ENCODE measurements at places on chromosomes 5 and 9. TPM values are rescaled to one million over a fixed set of nuclear protein-coding genes. Genes with fewer than 3 reads are reported as not detected.

- DNase-seq = no peak
These were observed 28.5 kb upstream of the ANXA6 start for GRCh38 chr5:151186052-151186451.

- no peak for DNase-seq
These were observed 230.0 kb downstream of the AGTPBP1 start for GRCh38 chr9:85511746-85512145.

- peak; percentile 67 for DNase-seq
These were observed 17.4 kb upstream of the ADRB2 start for GRCh38 chr5:148808864-148809642.

- no peak for DNase-seq
These were observed 269.2 kb upstream of the SMARCA2 start for GRCh38 chr9:1745980-1746379.

DNA sequence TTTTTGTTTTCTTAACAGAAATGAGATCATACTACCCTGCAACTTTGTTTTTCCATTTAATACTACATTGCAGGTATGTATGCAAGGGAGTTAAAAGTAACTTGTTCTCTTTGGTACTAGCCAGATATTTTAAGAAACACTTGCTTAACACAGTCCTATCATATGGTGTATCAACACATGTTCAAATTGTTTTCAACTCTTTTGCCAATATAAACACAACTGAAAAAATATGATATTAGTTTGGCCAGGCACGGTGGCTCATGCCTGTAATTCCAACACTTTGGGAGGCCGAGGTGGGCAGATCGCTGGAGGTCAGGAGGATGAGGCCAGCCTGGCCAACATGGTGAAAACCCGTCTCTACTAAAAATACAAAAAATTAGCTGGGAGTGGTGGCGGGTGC lies 41.6 kb downstream of the RNF38 start:
- DNase-seq = no peak

DNA sequence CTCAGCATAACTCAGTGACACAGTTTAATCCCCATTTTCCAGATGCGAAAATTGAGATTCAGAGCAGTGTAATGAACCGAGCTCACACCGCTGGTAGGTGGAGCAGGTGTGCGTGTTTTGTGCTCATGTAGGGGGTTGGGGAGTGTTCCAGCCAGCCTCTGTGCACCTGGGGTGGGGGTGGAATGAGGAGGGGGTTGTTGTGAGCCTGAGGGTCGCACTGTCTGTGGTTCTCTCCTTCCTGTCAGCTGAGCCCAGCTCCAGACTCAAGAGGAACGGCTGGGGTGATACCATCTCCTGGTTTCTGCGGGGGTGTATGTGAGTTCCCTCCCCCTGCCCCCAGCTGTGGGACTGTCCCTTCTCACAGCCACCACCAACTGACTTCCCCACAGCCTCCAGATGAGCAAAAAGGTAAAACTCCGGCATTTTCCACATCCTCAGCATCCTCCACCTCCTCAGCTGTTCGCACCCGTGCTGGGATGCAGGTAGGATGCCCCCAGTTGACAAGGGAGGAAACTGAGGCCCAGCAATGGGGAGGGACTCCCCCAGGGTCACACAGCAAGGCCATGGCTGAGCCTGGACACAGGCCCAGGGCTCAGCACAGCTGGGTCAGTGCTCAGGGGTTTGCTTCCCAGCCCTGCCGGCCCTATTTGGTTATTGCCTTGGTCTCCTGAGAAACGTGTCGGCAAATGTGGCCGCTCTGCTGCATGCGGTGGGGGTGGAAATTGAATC lies 2.1 kb downstream of the SH2D3C start:
- DNase-seq = peak; percentile 61

Gene TMC1
- 0.53 TPM for polyA plus RNA-seq

DNA sequence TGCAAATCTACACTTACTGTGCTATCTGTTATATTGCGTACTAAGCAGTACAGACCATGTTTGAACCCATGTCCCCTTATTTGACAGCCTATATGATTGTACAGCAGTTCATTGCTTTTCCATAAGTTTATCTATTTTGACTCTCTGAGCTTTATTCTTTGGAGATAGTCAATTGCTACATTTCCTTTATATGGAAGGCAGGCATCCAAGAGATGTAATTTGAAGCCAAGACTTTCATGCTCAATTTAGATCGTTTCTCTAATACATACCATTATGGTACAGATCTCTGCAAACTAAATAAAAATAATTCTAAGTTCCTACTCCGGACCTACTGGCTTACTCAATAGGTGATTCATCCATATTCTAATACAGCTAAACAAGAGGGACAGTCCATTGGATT lies 424.8 kb downstream of the TMEM38B start:
- peak; percentile 47 for DNase-seq

Gene PLAC8L1
- polyA plus RNA-seq = 0.41 TPM

Gene SLC6A3
- polyA plus RNA-seq = not detected

DNA sequence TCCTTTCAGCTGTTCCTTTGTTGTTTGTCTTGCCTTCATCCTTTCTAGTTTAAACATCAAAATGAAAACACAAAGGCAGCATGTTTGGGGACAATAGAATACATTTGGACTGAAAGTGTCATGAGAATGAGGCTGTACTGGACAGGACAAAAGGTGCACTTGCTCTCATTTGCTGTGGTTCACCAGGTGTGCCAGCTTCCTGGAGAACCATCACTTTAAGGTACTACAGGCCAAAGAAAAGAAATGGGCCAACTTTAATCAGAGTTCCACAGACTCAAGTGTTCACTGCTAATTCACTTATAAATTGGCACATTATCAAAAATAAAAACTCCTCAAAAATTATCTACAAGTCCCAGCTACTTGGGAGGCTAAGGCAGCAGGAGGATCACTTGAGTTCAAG lies 53.8 kb downstream of the ABHD17B start:
- no peak for DNase-seq

Gene TOR2A
- polyA plus RNA-seq = 9.2 TPM

Gene BTNL3
- not detected for polyA plus RNA-seq

GRCh38 chr5:135103575-135103853 lies 69.5 kb upstream of the PITX1 start:
- no peak for DNase-seq

DNA sequence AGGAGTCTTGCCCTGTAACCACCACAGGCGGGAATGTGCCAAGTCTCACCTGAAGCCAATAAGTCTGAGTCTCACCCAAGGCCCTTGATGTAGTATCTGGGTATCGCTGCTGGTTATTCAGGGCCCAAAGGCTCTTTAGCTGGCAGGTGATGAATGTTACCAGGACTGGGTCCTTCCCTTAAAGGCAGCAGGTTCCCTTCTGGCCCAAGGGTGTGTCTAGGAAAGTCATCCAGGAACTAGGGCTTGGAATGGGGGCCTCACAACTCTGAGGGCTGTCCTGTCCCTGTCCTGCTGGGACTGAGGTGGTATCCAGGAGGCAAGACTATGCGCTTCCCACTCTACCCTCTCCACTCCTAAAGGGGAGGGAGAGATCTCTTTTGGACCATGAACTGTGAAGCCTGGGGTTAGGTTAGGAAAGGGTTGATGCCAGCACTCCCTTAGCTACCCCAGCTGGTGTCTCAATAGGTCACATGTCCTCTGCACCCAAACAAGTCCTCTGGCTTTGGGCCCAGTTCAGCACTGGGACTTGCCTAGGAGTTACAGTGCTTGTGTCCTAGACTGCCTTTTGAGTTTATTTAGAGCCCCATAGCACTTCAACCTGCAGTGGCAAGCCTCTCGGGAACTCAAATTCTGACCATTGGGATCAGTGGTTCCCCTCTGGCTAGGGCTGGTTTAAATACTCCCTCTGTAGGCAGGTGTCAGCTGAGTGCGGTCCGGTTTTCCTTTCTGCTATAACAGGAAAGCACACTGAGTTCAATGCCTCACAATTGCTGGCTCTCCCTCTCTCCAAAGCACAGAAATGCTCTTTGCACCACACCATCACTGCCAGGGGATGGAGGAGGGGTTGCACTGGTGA lies 22.5 kb upstream of the RANBP3L start:
- peak; percentile 7 for DNase-seq

GRCh38 chr9:91954841-91955471 lies 4.9 kb upstream of the ROR2 start:
- peak; percentile 81 for DNase-seq

- DNase-seq = peak; percentile 95
These were observed 616 bp downstream of the ABL1 start for GRCh38 chr9:130835441-130836298.

DNA sequence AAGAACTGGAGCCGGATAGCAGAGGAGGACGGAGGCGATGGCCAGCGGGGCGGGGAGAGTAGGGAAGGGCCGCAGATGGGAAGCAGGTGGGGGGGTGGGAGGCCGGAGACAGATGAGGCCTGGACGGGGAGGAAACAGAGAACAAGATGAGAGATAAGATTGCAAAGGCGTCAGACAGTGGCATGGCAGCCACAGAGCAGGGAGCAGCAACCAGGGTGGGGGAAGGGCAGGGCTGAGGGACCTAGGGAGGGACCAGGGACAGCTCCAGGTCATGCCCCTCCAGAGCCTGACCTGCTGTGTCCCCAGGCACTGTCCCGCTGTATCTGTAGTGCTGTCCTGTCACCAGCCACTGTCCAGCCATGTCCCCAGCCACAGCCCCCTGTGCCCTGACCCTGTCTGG lies 49.6 kb upstream of the LMX1B start:
- DNase-seq = no peak

- DNase-seq = no peak
These were observed 12.9 kb downstream of the DYNC2I2 start for GRCh38 chr9:128643519-128644300.

Gene LRRTM2
- polyA plus RNA-seq = 0.75 TPM

GRCh38 chr9:70263421-70263820 lies 4.6 kb downstream of the SMC5 start:
- DNase-seq = no peak

Gene SVEP1
- 25.9 TPM for polyA plus RNA-seq

GRCh38 chr9:96136992-96137670 lies 164.8 kb downstream of the HSD17B3 start:
- DNase-seq = peak; percentile 69

Data from muscle of leg (tissue), 16 donors.